ENCODE measurements at places on chromosomes 3 and 15.

GRCh38 chr3:188246905-188247304 lies 92.9 kb downstream of the LPP start:
- DNase-seq, result no peak

- DNase-seq, result no peak
These were observed 283.5 kb upstream of the ROPN1 start for GRCh38 chr3:124275412-124275811.

DNA sequence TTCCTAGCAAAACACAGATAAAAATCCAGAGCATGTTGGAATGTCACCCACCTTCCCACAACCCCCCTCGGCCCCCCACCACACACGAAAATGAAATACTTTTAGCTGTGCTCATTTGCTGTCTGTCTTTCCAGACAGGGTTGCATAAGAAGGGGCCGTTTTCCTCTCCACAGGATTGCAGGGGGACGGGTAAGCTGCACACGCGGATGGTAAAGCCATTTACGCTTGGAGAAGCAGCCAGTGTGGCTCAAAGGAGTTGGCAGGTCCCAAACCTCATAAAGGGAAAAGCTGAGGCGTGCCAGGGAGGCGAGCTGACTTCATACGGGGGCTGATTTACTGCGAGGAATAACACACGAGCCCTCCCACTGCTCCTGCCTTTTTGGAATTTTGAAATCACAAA lies 47.4 kb upstream of the ITGA11 start:
- DNase-seq, result peak; percentile 61

- peak; percentile 78 for DNase-seq
These were observed at the start of gene CDAN1 for GRCh38 chr15:42736793-42737528. Gene CDAN1 (minus strand): TSS chr15:42737128. CDS start chr15:42737102, 26 bp downstream.

- no peak for DNase-seq
These were observed 360.5 kb downstream of the RSL24D1 start for GRCh38 chr15:54836052-54836795.

- no peak for DNase-seq
These were observed 51.5 kb downstream of the TTC23 start for GRCh38 chr15:99197856-99198255.

GRCh38 chr3:118949113-118949760 lies 85.4 kb downstream of the IGSF11 start:
- no peak for DNase-seq
